Dermis blood vessel endothelial cell (primary cell): ENCODE measurements at places on chromosomes 7 and 10. TPM values are rescaled to one million over a fixed set of nuclear protein-coding genes. Genes with fewer than 3 reads are reported as not detected.

DNA sequence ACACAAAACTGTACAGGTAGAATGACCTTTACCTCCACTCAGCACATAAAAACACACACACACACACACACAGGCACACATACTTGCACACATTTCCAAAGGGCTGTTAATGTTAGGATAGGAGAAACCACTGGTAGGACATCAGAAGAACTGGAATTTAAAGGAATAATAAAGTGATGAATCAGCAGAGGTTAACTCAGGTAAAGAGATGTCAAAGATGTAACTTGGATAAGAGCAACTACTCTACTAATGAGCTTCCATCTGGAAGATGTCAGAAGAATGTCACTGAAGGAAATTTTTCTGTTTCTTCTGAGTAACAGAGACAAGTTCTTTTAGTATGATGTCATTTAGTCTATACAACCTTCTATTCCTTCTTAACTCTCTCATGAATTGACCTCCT is 26.4 kb upstream of the GPR37 start:
- DNase-seq: no peak

- DNase-seq: no peak
Observed at GRCh38 chr7:5666361-5666760, 115.1 kb downstream of the RNF216 start.

GPRIN2 gene
- 0.09 and 0.17 TPM in 2 replicates for total RNA-seq

GRCh38 chr10:106473129-106473685 is 691.3 kb downstream of the SORCS1 start:
- DNase-seq: no peak

GRCh38 chr7:134625550-134625949 is 21.1 kb upstream of the BPGM start:
- DNase-seq: no peak

AKR1D1 gene
- total RNA-seq: not detected in 2 replicates

DNA sequence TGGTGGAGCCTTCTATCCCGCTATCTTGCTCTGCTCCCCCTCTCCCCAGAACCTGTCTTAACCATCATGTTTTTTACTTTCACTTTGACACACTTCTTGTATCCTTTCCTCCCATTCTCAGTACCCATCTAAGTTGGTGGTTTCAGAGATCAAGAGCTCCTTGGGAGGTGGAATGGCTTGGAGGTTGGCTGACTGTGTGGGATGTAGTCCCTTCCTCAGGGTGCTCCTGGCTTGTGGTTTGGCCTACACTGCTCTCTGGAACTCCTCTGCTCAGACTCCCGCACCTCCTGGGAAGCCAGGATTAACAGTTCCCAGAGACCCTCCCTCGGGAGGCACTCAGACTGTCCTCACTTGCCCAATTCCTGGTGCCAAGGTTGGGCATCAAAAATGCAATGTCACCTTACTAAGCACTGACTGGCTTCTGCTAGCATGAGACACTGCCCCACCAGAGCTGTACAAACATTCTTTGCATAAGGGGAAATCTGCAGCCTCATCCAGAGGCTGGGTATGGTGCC is 93.1 kb upstream of the NAMPT start:
- DNase-seq: no peak

MSMB gene
- total RNA-seq: not detected in 2 replicates

- DNase-seq: no peak
Observed at GRCh38 chr10:84158061-84158460, 15.5 kb upstream of the GPR15LG start.

DNA sequence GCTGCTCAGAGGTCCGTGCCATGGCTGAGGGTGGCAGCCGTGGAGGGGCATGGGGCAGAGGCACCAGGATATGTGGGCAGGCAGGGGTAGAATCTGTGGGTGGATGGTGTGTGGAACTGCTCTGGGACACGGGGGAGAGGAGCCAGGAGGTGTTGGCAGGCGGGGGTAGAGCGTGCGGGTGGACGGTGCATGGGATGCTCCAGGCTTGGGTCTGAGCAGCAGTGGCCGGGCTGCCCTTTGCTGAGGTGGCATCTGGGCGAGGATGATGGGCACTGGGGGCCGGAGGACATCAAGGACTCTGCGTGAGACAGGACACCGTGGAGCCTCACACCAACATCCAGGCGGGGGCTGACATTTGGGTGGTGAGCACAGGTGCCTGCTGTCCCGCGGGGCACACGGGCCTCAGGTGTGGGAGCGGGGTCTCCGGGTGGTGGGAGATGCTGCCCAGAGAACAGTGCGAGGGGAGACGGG is 46.2 kb downstream of the JAKMIP3 start:
- no peak for DNase-seq

DNA sequence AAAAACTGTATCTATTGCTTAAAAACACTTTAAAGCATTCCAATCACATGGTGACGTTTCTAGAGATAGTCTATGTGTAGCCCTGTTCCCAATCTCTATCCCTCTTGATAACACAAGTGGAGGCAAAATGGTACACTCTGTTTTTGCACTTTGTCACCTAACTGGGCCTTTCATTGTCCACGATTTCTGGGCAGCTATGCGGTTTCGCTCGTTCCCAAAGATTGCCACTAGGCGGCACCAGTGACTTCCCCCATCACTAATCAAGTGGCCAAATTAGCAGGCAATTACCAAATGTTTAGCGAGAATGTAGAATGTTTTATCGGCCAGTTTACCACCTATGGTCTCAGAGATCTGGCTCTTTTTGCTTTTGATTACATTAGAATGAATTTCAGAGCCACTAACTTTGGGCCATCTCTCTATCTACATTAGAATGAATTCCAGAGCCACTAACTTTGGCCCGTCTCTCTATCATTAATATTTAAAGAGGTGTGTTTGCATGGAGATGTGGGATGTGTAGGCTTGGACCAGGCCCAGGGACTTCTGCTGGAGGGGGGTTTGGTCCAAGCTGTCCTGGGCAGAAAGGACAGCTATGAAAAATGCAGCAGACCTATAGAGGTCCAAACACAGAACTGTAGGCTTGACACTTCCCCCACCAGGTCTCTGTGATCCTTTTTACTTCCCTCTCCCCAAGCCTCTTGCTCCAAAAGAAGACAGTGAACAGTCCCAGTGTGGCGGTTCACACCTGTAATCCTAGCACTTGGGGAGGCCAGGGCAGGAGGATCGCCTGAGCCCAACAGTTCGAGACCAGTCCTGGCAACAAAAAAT is 90.1 kb downstream of the EPC1 start:
- DNase-seq: peak; percentile 77

CHRM2 gene
- not detected in 2 replicates for total RNA-seq

DNA sequence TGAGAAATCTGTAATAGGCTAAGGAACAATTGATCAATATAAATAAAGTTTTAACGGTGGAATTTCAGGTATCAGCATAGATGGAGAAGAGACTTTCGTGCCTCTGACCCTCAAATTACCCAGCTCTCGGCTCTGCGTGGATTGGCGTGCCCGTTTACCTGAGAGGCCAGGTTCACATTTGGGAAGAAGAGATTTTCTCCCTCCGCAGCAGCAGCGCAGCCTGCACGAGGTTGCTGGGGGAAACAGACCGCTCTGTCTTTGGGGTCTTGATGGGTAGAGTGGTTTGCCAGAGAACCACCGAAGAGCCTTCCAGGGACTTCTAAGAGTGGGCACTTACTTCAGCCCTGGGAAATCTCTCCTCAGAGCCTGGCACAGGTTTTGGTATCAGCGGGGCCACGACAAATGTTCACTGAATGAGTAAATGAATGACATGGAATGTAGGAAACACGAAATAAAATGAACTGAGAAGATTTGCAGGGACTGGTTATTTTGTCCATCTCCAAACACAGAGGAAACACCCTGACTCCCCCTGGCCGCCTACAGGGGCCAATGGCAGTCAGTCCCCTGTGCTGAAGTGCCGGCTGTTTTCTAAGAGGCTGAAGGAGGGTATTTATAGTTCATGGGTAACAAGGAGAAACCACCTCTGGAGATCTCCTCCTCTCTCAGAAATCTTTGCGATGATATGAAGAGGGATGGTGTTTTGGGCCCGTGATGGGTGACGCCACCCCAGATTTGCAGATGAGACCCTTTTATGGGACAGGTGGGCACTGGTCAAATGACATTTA is 338.5 kb downstream of the ADARB2 start:
- DNase-seq: no peak

GRCh38 chr10:48943096-48943495 is 3.5 kb upstream of the LRRC18 start:
- DNase-seq: no peak

GRCh38 chr10:69633673-69634635 is 3.9 kb downstream of the FAM241B start:
- no peak for DNase-seq

LRRC18 gene
- total RNA-seq: not detected in 2 replicates

DNA sequence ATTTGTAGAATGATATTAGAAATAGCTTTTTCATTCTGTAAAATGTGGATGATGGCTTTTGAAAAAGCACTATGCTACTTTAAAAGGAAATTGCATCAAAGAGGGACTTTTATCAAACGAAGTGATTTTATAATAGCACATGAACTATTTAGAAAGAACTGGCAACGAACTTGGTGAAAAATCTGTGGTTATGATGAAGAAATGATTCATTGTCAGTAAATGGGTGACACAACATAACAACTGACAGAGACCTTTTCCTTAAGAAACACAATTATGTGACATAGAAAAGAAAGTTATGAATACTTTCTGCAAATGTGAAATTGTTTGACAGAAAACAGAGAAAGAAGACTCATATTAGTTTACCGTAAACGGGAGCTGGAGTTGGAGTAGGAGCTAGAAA is 60.7 kb upstream of the LAMB4 start:
- no peak for DNase-seq

FFAR4 gene
- total RNA-seq: not detected in 2 replicates

NME8 gene
- total RNA-seq: not detected in 2 replicates

- peak; percentile 44 for DNase-seq
Observed at GRCh38 chr10:128095027-128095752, 31.0 kb downstream of the MKI67 start.

AKR1B1 gene
- 43.4 and 65.0 TPM in 2 replicates for total RNA-seq

DNA sequence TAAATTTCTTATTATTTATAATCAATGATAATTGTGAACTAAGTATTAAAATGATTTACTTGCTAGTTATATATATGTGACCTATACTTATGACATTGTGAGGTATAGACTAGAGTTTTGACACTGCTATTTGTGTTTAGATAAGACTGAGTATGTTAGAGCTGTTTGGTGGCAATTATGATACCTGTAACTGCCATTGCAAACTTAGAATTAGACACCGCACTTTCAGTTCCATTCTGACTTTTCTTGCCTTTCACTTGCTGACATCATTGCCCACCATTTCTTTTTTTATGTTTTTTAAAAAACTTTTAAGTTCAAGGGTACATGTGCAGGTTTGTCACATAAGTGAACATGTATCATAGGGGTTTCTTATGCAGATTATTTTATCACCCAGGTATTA is 214.5 kb downstream of the MBL2 start:
- no peak for DNase-seq

ADAM12 gene
- total RNA-seq: 0.28 and 0.68 TPM in 2 replicates
